Right renal pelvis (tissue), 4 donors: ENCODE measurements at places on chromosomes 11 and 22. TPM values are rescaled to one million over a fixed set of nuclear protein-coding genes. Genes with fewer than 3 reads are reported as not detected.

OR5B2 gene
- 0.03 TPM for polyA plus RNA-seq

PANX2 gene
- 1.5 TPM for polyA plus RNA-seq

LRRC74B gene
- polyA plus RNA-seq: 0.14 TPM

PAMR1 gene
- 11.8 TPM for polyA plus RNA-seq

GGTLC3 gene
- not detected for polyA plus RNA-seq

FOLR3 gene
- 1.8 TPM for polyA plus RNA-seq
